Brain (organoid and tissue), 16 donors: ENCODE measurements at places on chromosomes 2 and 18. TPM values are rescaled to one million over a fixed set of nuclear protein-coding genes. Genes with fewer than 3 reads are reported as not detected.

The MYCN gene
- polyA plus RNA-seq: 12.0 TPM

GRCh38 chr2:234491281-234491680, 5.6 kb downstream of the ARL4C start:
- no peak for DNase-seq

DNA sequence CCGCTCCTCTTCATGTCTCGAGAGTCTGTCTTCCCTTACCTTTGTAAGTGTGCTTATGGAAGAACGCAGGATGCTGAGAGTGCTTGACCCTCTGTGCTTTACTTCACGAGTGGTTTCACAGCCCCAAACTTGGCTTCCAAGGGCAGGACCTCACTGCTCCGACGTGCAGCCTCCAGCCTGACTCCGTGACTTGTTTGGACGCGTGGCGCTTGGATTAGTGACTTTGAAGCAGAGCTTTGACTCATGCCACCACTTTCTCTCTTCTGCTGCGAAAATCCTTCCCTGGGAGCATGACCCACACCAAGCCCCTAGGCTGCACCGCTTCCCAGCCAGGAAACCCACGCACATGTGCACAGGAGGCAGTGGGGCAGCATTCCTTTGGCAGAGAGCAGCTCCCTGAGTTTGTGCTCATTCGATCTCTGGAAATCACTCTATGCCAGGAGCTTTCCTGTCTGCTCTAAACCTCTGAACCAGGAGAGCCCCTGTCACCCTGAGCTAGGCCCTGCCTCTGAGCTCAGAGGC, 207.8 kb upstream of the HS6ST1 start:
- DNase-seq: no peak

GRCh38 chr18:77084688-77085035, 47.9 kb downstream of the MBP start:
- no peak for DNase-seq

GRCh38 chr2:134275058-134275862, 21.4 kb downstream of the MGAT5 start:
- no peak for DNase-seq

The CENPA gene
- polyA plus RNA-seq: 15.8 TPM

- DNase-seq: no peak
These were observed 211.2 kb downstream of the SPP2 start for GRCh38 chr2:234261736-234262135.

DNA sequence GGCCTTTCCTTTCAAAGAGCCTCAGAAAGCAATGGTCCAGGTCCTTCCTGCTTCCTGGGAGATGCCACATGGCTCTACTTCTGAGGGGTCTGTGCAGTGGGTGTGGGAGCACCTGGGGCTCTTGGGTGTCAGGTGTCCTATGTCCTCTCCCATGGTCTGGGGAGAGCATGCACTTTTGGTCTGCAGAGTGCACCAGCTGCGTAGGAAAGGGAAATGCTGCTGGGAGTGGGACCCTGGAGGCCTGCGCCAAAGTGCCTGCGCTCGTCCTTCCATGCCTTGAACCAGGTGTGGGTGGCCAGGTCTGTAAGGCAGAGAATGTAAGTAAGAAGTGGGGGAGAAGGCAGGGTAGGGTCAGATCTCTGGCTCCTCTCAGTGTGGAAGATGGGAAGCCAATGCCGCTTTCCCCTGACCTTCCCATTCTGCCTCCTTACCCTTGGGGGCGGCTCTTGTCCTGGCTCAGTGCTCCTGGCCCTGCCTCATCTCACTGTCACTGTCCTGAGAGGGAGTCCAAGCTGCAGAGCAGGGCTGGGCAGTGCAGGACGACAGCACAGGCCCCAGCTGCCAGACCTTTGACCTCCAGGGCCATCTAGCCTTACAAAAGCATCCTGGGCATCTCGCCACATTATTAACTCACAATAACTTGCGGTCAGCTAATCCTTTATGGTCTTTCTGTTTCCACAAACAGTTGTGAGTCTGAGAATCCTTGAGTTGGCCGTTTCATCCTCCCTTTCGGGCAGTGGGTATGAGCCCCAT, 6.6 kb upstream of the PROM2 start:
- DNase-seq: no peak

The CDH20 gene
- polyA plus RNA-seq: 10.3 TPM

- no peak for DNase-seq
These were observed 245.1 kb downstream of the SCG2 start for GRCh38 chr2:223357076-223357475.

- no peak for DNase-seq
These were observed 29.7 kb downstream of the IKZF2 start for GRCh38 chr2:213121690-213122089.

DNA sequence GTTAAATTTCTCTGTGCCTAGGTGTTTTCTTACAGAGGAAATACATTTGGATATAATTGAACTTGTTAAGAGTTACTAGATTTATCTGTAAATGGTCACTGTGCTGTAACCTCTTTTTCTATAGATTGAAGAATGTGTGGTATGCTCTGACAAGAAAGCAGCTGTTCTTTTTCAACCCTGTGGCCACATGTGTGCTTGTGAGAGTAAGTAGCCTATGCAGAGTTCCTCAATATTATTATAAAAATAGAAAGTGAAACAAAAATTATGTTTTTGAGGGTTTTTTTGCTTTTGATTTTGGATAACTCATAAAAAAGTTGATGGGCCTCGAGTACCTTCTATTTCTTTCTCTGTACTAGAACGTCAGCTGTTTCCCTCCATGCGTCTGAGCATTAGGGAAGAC, 112.4 kb downstream of the MIB1 start:
- no peak for DNase-seq

- no peak for DNase-seq
These were observed 146.7 kb downstream of the MBP start for GRCh38 chr18:76985951-76986236.

The AOX1 gene
- 0.44 TPM for polyA plus RNA-seq

DNA sequence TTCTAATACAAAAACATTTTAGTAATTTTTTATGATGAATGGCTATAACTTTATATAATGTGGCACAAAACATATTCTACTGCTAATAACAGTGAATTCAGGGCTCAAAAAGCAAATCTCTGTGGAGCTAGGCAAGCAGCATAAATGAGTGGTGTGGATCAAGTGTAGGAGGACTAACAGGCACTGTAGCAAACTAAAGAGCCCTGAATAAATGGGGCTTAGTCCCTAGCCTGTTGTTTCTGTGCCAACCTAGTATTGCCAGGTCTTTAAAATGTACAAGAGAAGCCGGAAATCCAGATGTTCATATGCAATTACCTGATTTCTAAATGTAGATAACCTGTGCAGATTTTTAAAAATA, 18.5 kb downstream of the REL start:
- DNase-seq: no peak
